ENCODE measurements at places on chromosomes 2 and 18.

GRCh38 chr2:36834731-36835524 is 131.4 kb downstream of the STRN start:
- DNase-seq = no peak

- no peak for DNase-seq
These were observed 124.7 kb downstream of the DNAH6 start for GRCh38 chr2:84641021-84641420.

DNA sequence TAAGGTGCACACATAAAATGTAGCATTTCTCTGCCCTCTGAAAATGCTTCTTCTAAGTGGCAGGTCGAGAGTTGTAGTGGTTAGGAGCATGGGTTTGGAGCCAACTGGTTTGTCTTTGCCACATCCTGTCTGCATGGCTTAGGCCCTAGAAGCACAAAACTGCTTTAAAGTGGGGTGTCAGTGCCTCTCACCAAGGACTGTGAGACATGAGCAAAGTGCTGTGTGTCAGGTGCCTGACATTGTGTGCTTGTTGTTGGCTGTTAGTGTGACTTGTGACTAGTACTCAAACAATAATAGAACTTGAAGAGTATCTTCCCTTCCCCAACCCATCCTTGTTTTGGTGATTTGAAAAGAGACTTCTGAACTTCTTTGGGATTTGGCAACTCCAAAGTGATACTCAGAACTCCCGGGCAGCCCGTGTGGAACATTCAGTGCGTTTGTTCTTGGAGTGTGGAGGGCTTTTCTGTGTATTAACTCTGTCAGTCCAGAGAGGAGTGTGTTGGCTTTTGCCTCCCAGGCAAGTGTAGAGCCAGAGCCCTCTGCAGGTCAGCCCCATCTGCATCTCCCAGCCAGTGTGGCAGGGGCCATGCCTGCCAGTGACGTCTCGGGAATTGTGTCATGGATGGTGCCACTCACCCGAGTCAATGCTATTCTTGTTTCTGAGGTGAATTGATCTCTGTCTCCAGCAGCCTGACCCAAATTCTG is 5.0 kb downstream of the MGAT5 start:
- no peak for DNase-seq

GRCh38 chr2:18363348-18363747 is 197.1 kb downstream of the RDH14 start:
- DNase-seq = no peak

DNA sequence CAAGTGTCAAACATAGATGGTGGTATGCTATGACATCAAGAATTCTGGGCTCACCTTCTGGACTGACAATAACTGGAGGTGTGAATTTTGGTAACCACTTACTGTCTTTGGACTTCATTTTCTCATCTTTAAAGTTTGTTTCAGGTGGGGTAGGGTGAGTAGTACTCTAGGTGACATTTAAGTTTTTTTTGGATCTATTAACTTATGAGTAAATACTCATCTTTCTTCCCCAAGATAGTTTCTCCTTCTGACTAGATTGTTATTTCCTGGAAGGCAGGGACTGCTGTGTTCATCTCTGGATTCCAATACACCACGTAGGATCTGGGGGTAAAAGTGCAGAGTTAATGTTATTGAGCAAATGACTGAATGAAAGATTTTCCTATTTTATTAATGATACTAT is 55.9 kb downstream of the ICOS start:
- DNase-seq = no peak

DNA sequence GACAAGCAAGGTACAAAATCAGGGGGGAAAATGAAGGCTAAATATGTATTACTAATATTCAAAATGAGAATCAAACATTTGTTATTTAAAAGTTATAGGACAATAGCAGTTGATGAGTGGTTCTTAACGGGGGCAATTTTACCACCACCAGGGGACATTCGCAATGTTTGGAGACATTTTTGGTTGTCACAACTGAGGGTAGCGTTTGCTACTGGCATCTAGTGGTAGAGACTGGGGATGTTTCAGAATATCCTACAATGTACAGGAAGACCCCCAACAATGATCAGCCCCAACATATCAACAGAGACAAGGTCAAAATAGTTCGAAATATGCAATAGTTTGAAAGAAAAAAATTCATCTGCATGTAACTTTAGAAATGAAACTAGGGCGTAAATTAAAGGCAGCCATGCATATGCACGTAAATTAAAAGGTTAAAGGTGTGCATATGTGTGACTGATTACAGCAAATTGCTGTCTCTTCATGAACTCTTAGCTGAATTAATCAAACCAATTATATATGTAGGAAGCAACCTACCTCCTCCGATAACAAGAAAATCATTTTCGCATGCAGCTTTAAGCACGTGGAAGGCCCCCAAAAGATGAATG is 61.2 kb upstream of the CUL3 start:
- no peak for DNase-seq

DNA sequence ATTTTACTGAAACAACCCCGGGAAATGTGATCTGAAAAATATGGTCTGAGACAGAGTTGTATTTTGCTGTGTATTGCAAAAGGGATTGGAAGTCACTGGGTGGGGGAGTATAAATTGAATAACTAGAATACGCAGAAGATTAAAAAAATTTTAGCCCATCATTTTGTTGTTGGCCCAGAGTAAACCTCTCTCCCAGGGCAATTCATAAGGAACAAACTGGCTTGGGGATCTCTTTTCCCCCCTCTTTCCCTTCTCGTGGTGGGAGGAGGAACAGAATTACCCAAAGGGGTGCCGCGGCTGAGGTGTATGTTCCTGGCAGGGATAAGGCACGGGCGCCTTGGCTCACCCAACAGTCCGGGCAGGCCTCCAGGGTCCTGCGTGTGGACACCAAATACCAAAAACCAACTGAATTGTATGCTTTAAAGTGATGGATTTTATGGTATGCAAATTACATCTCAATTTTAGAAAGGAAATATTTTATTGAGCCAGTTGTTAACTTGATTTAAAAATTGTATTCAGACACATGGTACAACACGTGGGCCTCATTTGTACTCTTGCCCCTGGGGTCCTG is 121.2 kb upstream of the SPRED2 start:
- no peak for DNase-seq

GRCh38 chr2:233162770-233163169 is 88.7 kb upstream of the ATG16L1 start:
- no peak for DNase-seq

- no peak for DNase-seq
These were observed 100.7 kb upstream of the STK39 start for GRCh38 chr2:168348076-168348475.

GRCh38 chr2:9478526-9478925 is 4.2 kb downstream of the IAH1 start:
- no peak for DNase-seq

- DNase-seq = no peak
These were observed 846.2 kb downstream of the SLC4A3 start for GRCh38 chr2:220473611-220474010.

DNA sequence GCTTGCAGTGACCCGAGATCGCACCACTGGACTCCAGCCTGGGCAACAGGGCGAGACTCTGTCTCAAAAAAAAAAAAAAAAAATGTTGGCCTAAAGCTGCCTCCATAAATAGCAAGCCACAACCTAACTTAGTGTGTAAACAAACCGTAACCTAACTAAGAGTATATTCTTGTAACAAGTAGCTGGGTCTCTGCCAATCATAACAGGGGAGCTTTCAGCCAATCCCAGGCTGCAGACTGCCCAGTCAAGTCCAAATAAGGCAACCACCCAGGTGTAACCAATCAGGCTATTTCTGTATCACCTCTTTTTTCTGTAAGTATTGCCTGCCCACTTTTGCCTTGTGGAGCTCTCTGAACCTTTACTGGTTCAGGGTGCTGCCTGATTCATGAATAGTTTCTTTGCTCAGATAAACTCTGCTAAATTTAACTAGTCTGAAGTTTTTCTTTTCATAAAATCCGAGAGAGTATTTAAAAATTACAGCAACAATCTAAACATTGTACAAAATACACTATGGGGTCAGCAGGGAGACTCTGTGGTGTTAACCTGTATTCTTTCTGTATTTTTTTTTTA is 4.5 kb downstream of the PSTPIP2 start:
- no peak for DNase-seq

DNA sequence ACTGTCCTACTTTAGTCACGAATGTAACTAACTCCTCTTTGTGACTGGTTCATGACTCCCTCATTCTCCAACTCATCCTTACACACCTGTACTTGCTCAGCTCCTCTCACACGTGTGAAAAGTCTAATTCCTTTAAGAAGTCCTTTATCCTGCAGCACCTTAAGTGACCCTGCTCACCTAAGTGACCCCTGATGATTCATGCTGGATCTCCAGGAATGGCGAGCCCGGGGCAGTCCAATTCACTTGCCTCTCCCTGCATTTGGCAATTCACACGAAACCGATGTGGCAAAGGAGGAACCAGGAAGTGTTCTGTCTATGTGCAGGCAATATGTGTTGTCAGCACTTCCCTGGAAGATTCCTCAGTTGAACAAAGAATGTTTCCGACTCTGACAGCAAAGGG is 189.8 kb upstream of the NABP1 start:
- no peak for DNase-seq

DNA sequence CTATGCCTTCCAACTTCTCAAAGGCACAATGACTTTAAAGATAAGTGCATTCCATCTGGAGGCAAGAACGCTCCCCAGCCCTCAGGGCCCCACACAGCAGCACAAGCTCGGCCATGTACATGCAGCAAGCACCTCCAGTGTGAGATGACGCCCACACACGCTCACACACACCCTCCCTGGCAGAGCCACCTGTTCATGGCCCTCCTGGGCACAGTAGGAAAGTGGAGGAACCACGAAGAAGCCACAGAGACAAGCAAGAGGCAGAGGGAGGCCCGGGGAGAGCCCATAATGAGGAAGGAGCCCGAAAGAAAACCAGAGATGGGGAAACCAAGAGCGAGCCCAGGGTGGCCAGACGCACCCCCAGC is 21.7 kb downstream of the BIN1 start:
- DNase-seq = no peak

DNA sequence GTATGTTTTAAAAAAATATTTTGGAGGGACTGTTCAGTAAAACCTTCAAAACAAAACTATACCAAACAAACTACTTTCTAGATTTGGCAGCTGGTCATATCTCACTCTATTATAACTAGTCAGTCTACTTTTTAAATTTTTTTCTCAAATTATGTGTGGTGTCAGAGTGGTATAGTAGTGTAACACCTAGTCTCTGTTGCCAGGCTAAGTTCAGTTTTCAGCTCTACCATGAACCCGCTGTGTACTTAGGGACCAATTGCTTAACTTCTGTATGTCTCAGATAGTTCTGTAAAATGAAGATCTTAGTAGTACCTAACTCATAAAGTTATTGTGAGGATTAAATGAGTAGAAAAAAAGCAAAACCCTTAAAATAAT is 54.3 kb downstream of the GPD2 start:
- no peak for DNase-seq

DNA sequence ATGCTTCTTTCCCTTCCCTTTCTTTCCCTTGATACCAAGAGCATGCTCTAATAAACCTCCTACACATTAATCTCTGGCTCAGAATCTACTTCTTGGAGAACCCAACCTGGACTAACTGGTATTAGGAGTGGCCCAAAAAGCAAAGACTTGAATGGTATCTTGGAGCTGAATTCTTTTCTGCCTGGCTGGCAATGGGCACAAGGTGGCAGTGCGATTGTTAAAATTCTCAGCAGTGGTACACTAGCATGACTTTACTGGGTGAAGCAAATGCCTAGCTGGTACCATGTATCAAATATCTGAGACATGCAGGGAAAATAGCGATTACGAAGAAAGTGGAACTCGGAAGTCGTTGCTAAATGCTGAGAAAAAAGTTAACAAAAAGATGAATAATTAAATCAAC is 376.1 kb downstream of the XIRP2 start:
- DNase-seq = no peak

DNA sequence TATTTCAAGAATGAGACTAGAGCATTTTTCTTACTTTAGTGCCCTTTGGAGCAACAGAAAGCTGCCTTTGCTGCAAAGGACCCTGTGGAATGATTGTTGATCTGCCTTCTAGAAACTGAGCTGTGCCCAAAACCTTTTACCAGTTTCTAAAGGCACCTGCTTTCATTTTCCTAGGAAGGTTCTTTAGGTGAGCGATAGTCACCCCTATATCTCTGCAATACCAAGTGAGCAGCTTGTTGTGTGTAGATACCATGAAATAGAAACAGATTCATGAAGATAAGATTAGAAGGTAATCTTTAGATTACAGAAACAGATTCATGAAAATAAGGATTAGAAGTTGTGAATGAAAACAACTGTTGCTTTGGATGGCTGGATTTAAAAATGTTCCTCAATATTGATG is 202.3 kb downstream of the PLCL1 start:
- no peak for DNase-seq

DNA sequence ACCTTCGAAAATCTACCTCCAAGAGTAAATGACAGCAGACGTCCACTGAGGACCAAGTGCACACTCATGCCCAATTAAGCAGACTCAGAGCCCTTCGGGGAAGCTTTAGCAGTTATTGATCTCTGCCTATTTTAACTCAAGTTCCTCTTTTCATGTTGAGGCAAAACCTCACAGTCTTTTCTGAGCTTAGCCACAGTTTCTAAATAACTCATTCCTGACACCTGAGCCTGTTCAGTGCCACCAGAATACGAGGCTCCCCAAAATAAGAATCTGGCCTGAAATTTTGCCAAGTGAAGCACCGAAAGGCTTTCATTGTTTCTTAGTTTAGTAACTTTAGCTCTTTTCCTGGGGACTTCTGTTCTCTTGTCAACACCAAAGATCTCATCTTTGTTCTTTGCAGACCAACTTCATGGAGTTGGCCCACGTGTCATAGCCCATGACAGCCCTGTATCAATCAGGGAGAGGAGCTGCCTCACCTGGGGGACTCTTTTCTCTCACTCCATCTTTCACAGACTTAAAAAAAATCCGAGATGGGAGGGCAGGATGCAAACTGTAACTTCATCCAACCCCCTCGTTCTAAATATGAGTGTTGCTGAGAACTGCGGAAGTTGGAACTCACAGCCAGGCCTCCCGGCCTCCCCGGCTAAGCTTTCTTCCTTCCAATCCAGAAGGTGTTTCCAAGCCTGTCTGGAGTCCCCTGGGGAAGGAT is 22.2 kb downstream of the INPP5D start:
- DNase-seq = no peak

DNA sequence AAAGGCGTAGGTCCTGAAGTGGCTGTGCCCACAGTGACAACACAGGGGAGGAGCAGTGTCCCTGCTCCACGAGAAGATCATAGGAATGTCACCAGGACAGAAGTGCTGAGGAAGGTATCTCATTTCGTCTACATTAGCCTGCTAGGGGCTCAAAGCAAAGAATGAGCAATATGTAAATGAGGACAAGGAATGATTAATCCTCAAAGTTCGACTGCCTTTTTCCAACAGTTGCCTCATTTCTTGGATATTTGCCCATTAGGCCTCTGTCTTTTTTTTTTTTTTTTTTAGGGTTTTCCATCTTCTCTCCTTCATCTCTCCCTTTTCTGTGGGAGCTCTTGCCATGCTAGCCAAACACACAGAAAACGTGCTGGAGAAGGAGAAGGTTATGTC is 105.2 kb upstream of the ARHGAP28 start:
- DNase-seq = no peak

DNA sequence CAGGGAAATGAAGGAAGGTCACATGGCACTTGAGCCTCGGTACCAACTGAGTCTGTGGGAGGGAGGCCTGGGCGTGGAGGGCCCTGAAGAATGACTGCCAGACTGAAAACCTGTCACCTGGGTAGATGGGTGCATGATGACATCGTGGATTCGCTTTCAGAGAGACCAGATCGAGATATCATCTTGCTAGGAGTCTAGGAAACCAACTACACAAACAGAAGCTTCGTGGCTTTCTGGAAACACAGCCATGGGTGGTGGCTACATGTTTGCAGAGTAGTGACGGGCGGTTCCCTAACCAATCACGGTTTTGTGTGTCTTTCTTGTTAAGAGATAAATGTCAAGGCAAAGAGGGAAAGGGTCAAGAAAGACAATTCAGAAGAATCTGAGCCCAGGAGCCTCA is 155.0 kb downstream of the EIPR1 start:
- no peak for DNase-seq

GRCh38 chr2:138841459-138841858 is 61.3 kb upstream of the NXPH2 start:
- no peak for DNase-seq

All from amniotic stem cell (primary cell).